ENCODE measurements at places on chromosomes 7 and 10. TPM values are rescaled to one million over a fixed set of nuclear protein-coding genes. Genes with fewer than 3 reads are reported as not detected.

DNA sequence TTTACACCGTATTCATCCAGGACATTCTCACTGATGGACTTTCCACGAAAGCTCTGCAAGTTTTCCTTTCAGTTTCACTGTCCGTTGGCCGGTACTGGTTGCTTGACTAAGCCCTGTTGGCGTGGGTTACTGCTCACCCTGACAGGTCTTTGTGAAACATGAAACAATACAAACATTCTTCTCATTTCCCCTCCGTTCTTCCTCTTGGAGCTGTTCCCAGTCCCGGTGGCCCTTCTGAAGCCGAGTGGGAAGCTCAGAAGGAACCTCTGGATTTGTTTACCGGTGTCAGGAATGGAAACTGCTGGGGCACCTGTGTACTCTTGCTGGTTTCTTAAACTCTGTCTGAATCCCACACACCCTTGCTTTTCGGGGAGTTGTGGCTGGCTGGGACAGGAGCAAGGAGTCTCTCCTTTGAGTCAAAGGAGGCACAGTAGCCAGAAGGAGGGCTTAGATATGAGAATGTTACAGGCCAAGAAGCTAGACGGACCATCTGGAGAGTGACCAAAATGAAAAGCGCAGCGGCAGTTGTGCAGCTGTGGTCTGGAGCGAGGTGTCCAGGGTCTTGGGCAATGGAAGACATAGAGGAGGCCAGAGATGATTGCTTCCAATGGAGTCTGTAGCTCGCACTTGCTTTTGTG, 45.7 kb downstream of the LYZL2 start:
- peak; percentile 52 for DNase-seq

DNA sequence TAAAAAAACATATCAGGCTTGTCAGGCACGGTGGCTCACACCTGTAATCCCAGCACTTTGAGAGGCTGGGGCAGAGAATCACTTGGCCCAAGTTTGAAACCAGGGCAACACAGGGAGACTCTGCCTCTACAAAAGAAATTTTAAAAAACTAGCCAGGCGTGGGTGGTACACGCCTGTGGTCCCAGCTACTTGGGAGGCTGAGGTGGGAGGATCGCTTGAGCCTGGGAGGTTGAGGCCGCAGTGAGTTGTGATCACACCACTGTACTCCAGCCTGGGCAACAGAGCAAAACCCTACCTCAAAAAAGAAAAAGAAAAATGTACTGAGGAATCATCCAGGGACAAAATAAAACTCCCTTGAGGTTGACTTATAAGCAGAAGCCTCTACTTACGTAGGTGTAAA, 149.9 kb upstream of the KLF14 start:
- no peak for DNase-seq

Gene SHLD2
- 37.4 TPM for polyA plus RNA-seq

Gene ZNF503
- 50.6 TPM for polyA plus RNA-seq

DNA sequence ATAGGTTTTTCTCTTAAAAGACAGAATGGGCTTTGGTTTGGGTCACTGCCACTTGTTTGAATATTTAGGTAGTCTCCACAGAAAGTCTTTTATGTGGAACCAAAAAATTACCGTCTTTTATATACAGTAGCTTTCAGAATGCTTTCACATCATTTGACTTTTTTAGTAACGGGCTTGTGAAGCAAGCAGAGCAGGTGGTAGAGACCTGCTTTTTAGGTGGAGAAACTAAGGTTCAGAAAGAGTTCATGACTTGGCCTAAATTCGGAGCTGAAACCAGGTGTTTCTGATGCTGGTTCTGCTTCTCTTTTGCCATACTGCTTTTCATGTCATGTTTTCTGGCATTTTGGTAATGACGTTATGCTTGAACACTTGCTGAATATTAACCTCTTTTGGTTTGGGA, 36.3 kb downstream of the GARS1 start:
- no peak for DNase-seq

DNA sequence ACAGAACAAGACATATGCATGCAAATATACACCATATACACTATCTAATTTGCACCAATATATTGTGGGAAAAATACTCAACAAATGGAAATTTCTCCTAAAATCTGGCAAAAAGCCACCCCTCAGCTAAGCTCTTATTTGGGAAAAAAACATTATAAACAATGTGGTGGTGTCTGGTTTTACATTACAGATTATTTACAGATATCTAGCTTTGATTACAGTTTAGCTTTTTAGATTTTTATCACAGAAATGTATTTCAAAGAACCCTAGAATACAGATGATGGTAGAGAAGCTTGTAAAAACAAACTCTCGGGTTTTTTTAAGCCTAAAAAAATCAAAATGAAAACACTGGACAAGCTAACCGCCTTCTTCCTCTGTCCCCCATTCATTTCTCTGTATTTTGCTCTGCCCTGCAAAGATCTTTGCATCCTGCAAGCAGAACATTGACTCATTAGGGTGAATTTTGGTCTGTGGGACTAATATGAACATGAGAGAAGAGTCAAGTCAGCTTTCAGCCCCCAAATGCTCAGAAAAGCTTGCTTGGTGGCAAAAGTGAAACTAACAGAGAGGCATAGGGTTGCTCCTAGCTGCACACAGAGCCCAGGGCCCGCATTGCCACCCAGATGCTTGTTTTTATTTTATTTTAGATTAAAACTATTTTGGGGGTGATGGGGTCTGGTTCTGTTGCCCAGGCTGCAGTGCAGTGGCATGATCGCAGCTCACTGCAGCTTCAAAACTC, 88.8 kb upstream of the LYZL1 start:
- no peak for DNase-seq

Gene OR6B1
- not detected for polyA plus RNA-seq

DNA sequence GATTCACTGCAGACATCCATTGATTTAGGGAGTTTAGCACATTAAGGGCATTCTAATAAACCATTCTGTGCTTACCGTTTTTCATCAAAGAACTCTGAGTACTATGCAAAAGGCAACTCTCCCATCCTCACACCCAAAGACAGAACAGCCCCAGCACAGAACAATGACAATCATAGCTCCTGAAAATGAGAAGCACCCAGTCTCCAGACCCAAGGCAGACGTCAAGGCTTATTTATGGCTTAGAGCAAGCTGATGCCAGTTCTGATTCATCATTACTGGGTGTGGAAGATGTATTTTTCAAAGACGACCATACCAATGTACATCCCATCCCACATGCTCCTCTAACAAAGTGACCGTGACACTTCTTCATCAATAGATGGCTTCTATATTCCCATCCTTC, 67.6 kb downstream of the OSBPL3 start:
- no peak for DNase-seq

Gene CALY
- polyA plus RNA-seq, result not detected

DNA sequence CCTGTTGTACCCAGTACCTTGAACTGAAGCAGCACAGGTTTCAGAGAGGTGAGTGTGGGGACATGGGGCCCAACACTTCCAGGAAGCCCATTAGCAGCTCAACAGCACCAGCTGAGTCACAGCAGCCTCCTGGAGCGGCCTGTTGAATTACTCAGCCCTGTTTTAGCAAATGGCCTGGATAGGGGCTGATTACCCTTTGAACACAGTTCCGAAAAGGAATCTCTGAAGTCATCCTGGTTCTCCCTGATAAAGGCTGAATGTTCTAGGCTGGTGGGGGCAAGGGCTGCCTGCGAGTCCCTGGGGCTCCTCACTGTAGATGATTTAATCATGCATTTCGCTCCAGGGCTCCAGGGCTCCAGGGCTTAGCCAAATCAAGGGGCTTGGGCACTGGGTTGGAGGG, 287.5 kb downstream of the GRID1 start:
- no peak for DNase-seq

Gene CNPY1
- polyA plus RNA-seq, result not detected

Gene SERPINE1
- polyA plus RNA-seq, result 1.1 TPM

Gene HEPACAM2
- 6.5 TPM for polyA plus RNA-seq

Gene RAB19
- 2.5 TPM for polyA plus RNA-seq

GRCh38 chr7:111486472-111487142, 75.7 kb downstream of the IMMP2L start:
- DNase-seq, result peak; percentile 55

Data from right renal cortex interstitium (tissue), 3 donors.